ENCODE measurements at places on chromosomes 3 and 15.
A peak's percentile ranks its signal among the peaks of the same experiment; 100 is the strongest.

DNA sequence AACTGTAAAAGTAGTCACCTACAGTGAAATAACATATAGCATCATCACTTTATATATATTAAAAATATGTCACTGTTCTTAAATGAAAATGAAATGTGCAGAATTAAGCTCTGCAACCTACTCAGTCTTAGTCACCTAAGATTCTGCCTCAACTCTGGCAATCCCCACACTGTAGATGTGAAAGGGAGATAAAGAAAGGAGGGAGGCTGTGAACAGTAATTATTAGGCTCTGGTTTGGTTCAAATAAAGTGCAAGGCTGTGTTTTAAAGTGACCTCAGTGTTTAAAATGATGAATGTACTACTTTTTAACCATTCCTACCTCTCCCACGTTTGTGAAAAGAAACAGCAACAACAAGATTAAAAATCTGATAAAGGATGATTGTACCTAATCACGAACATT lies 72.2 kb downstream of the ATP8B4 start:
- H3K4me1 ChIP-seq = peaks cover 27% of the 10 kb centered on the region
- H3K36me3 ChIP-seq = peaks cover 43% of the 10 kb centered on the region

DNA sequence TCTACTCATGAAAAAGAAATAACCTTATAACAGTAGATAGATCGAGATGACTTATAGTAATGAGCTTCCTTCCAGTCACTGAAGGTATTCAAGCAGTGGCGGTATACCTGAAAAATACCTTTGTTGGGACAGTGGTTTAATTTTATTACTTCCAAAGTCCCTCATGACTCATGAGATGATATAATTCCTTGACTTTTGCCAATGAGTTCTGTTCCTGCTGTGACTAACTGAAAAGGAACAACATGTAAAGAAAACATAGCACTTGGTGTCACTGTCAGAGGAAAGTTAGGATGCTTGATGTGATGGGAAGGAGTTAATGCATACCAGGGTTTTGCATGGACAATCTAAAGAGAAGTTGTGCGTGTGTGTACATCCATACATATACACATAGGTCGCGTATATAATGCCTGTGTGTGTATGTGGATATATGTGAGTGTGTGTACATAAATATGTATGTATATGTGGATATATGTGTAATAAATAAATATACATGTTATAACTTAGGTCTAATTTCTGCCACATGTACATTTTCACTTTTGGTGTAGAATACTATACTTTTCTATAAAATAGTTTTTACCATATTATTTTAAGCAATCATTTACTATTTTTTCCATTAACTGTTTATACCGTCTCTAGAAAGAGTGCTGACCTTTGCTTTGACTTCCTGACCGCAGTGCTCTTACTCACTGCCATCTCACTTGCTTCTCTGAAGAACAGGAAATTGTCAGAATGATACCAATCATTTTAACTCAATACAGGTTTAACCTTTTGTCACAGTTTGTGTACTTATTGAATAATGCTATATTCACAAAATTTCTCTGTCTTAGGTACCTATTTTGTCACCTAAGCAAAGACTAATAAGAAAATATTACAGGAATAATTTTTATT lies 12.6 kb upstream of the PAK2 start:
- peak; percentile 67 for DNase-seq
- H3K4me3 ChIP-seq = peak overlapping the region; percentile 39
- H3K27ac ChIP-seq = peak overlapping the region; percentile 79
- H3K27me3 ChIP-seq = no peaks in the 10 kb centered on the region
- peaks cover 25% of the 10 kb centered on the region for H3K4me1 ChIP-seq
- peaks cover 56% of the 10 kb centered on the region for H3K36me3 ChIP-seq

- H3K4me1 ChIP-seq = peaks cover 22% of the 10 kb centered on the region
- H3K4me3 ChIP-seq = no peak overlapping the region
- peaks cover 8% of the 10 kb centered on the region for H3K27me3 ChIP-seq
- peaks cover 4% of the 10 kb centered on the region for H3K36me3 ChIP-seq
Measured at GRCh38 chr15:75164625-75165350, 36.9 kb upstream of the C15orf39 start.

DNA sequence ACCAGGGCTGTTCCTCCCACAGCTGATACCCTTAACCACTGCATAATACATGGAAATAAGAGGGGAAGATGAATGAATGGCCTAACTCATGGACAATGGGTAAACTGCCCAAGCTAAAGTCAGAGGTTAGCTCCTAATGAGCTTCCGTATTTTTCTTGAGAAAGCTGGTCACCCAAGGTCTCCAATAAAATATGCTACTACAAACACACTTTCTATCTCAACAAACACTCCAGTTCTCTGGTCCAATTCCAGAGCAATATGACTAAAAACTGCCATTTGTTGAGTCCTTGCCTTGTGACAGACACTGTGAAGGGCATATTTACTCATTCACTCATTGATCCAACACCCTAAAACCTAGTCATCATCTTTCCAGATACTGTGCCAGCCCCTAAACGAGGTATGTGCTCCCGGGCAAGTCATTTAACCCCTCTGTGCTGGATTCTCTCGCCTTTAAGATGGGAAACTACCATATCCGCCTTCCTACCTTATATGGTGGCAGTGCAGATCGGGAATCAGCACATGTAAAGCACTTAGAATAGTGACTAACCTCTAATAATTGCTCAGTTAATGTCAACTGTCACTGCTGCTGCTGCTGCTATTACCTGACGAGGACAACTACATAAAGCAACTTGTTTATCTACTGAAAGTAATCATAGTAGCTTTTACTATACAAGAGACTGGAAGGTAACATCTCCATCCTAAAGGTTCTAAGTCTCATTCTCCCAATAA lies 89.1 kb downstream of the XXYLT1 start:
- no peak overlapping the region for H3K4me3 ChIP-seq
- peaks cover 41% of the 10 kb centered on the region for H3K4me1 ChIP-seq
- no peak for DNase-seq

Data from activated CD4-positive, alpha-beta T cell treated with anti-CD3 and anti-CD28 coated beads, Interleukin-2, amount 10 ng/mL, durations not matched to agents 24 days and 14 days (primary cell).